Activated T-cell treated with anti-CD3 and anti-CD28 coated beads, Interleukin-2, amount 50 U/mL, for 48 hours (primary cell): ENCODE measurements at places on chromosomes 5 and 9.

DNA sequence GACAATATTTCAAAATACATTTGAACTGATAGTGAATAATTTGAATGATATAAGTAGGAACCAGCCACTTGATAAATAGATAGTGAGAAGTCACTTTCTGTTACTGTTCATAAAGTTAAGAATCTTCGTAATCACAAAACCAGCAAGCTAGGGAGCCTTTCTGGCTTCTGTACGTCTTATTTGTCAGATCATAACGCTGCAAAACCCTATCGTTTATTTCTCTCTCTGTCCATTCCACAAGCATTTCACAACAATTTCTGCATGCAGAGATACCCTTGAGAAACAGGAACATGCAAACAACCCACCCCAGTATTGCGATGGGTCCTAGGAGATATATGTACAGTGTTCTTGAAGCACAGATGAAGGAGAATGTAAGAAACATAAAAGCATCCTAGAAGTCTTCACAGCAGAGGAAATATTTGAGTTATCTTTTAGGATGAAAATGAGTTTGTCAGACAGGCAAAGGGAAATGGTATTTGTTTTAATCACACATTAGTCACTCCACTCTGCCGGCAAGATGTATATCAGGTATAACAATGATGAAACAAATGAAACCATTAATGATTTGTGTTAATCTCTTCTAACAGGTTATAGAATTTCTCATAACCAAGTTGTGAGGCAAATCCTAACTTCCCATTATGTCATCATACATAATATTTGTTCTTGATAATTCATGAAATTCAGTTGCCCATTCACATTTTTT, 668.7 kb upstream of the FTMT start:
- no peak for DNase-seq

DNA sequence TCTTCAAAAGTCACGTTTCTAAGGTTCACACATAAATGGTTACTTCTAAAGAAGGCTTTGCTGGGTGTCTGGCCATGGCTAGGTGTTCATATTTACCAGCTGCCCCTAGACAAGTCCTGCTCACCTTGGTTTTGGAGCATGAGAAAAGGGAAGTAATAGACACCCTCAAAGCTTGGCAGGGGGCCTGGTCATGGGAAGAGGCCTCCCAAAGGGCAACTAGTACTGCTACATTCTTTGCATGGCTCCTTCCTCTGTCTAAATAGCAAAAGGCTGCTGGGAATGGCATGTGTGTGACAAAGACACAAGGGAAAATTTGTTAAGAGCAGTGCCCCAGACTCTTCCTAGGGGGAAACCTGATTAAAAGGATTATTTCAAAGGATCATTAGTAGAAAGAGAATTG, 93.4 kb downstream of the NRG2 start:
- no peak for DNase-seq

DNA sequence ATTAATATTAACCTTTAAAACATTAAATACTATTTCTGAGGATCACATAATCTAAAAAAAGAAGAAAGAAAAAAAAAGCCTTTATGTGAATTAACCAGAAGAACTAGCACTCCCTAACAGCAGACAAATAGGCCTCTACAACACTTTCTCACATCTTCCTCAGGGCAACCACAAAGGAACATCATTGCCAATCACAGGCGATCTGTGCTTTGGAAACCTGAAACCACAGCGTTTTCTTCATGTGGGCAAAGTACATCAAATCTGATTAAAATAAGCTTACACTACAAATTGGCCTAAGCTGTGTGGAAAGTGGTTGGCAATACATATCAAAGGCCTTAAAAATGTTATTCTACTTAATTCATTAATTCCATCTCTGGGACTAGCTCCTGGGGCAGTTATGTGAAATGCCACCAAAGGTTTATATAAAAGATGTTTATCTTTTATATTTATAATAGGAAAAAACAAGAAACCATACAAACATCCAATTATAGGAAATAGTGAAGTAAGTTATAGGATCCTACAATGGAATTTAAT, 184.8 kb upstream of the TBCA start:
- DNase-seq, result no peak

- DNase-seq, result no peak
Observed at GRCh38 chr9:109314011-109314531, 6.8 kb downstream of the EPB41L4B start.

GRCh38 chr5:61637566-61637965, 305.5 kb downstream of the ZSWIM6 start:
- DNase-seq, result no peak

- DNase-seq, result no peak
Observed at GRCh38 chr5:92002721-92003274, 619.7 kb upstream of the ARRDC3 start.

GRCh38 chr5:179860301-179860700, 1.7 kb upstream of the MRNIP start:
- no peak for DNase-seq

DNA sequence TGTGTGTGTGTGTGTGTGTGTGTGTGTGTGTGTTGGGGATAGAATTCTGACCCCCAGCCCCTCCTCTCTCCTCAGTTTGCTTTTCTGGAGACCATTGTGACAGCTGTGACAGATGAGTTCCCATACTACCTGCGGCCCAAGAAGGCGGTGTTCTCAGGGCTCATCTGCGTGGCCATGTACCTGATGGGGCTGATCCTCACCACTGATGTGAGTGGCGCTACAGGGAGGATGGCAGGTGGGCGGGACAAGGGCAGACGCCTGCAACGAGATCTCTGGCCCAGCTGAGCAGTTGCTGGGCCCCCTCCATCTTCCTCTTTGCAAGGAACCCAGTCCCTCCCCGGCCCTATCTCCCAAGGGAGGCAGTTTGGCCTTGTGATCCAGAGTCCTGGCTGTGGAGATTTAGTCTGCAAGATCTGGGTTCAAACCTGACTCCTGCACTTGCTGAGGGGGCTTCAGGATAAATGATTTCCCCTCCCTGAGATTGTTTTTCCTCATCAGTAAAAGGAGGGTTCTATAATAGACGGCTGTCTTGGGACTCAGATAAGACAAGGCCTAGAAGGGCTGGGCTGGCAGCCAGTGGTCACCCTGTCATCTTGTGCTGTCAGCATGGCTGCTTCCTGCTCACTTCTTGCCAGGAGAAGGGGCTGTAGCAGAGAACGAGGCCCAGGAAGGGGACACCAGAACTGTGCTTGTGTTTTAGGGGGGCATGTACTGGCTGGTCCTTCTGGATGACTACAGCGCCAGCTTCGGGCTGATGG, 14.1 kb downstream of the SLC6A7 start:
- DNase-seq, result no peak

GRCh38 chr5:150532996-150533395, 25.1 kb downstream of the NDST1 start:
- DNase-seq, result no peak

DNA sequence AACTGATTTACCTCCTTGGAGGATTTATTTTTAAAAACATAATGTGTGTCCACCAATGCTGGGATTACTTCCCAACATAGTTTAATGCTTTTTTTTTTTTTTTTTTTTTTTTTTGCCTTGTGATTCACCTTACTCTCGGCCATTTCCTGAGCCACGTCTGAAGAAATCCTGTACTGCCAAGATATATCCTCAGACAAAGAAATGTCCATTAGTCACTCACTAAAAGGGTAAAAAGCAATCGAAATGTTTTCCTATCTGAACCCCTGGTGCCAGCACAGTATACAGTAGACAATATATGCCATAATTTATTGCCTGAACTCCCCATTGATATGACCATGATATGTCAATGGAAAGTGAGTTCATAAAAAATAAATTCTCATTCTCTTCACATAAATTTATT, 344.1 kb downstream of the BNC2 start:
- no peak for DNase-seq

DNA sequence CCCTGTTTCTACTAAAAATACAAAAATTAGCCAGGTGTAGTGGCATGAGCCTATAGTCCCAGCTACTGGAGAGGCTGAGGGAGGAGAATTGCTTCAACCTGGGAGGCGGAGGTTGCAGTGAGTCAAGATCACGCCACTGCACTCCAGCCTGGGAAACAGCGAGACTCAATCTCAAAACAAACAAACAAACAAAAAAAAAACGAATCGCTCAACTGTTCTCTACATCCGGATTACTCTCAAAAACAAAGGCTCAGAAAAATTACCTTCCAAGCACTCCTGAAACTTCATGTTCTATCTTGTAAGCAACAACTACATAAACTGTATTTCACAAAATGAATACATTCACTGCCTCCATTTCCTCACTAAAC, 14.0 kb downstream of the UBAP2 start:
- DNase-seq, result no peak

- no peak for DNase-seq
Observed at GRCh38 chr5:33102551-33102950, 338.2 kb upstream of the TARS1 start.

- DNase-seq, result no peak
Observed at GRCh38 chr5:38473008-38473407, 83.4 kb downstream of the LIFR start.

DNA sequence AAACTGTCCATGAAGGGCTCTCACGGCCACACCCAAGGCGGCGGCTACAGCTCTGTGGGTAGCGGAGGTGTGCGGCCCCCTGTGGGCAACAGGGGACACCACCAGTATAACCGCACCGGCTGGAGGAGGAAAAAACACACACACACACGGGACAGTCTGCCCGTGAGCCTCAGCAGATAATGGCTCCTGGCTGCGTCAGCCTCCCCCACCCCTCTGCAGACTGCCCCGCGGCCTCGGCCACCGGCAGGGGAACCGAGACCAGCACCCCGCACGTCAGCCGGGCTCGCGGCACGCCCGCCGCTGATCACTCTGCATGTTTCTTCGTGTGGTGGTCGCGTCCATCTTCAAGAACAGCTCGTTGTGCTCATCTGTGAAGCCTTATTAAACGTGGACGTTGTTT, 41.5 kb downstream of the TENT4A start:
- no peak for DNase-seq

DNA sequence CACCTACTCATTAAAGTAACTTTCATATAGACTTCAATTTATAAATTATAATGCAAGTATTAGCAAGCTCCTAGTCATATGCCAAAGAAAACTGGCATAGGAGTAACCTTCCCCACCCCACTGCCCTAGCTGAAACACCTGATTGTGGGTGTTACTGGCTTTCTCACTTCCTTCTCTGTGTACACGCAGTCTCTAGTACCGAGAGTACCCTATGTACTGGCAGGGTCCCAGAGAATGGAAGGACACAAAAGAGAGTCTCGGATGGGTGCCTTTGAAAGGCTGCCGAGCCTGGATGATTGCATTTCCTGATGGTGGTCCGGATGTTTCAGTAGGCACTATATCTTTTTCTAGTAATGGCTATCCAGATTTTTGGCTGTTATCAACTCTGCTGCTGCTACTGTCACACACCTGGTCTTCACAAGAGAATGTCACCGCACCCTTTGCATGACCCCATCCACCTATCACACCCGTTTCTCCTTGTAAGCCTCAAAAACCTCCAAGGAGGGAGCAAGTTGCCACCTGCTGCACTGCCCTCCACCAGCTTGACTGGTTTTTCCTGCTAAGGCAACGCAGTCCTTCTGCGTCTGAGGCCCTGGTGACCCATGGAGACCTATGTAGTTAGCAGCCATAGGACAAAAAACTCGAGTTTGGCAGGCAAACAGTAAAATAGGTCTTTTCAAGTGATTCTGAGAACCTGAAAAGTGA, 53.8 kb upstream of the CLINT1 start:
- DNase-seq, result no peak

DNA sequence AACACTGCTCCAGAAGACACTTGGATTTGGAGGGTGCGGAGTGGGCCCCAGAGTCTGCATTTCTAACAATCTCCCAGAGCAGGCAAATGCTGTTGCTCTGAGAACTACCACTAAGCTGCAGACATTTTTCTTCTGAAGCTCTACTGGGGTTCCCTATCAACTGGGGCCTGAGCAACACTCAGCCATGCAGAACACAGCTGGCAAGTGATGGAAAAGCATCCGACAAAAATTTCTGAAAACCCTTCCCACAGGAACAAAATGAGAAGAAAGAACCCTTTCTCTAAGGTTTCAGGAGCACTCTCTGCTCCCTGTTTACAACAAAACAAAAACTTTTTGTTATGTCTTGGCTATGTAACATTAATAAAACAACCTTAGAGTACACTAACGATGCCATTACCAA, 516.9 kb downstream of the CTNND2 start:
- DNase-seq, result no peak

- DNase-seq, result peak; percentile 50
Observed at GRCh38 chr5:108728566-108729241, 19.0 kb upstream of the FER start.

GRCh38 chr5:102591650-102592049, 92.8 kb upstream of the SLCO6A1 start:
- DNase-seq, result peak; percentile 17

- no peak for DNase-seq
Observed at GRCh38 chr5:41154491-41154890, 58.8 kb downstream of the C6 start.

GRCh38 chr5:31860726-31861433, 221.9 kb downstream of the PDZD2 start:
- no peak for DNase-seq

DNA sequence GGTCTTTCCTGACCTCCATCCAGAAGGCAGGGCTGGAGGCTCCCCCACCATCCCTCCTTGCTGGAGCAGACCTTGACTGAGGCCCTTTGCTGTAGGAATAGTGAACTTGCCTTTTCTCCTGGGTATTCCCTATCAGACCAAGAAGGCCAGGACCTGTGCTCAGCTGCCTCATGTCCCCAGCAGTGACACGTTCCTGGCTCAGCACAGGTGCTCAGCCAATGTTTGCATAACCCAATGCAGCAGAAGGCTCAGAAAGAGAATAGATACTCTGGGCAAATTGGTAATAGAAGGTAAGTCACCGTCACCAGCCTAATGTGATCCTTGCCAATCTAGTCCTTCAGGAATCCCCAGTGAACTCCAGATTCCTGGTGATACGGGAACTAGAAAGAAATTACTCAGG, 96.4 kb downstream of the ACTL7B start:
- DNase-seq, result no peak

GRCh38 chr9:106621313-106622163, 241.4 kb upstream of the ZNF462 start:
- DNase-seq, result no peak

DNA sequence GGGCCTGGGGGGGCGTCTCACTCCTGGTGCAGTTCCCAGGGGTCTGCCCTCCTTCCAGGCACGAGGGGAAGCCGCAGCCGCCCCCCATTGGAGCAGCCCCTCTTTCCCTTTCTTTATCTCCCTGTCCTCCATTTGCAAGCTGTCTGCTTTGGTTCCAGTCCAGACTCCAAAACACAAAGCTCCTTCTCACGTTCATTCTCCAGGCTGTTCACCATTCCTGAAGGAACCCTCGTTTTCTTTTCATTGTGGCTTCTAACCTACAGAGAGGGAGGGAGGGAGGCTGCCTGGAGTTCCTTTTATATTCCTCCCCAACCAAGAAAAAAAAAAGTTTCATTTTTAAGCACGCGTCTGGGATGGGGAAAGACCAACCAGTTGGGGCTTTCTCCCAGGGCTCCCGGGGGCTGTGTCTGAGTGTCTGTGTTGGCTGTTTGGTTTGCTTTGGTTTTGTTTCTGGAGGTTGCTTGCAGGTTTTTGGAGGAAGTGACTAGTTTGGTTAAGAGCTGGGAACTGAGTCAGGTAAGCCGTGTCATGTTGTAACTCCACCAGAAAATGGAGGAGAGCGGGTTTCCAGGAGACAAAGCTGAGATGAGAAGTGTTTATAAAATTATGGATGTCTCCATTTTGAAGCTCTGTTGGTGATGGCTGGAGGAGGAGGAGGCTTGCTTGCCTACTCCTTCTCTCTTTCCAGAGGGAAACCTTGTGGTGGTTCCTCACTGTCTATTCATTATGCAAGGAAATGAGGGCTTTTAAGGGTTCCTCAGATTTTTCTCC, 1.6 kb downstream of the ZNF462 start:
- no peak for DNase-seq
